ENCODE measurements at places on chromosomes 1 and 21.

GRCh38 chr1:174880171-174880570 is 119.6 kb upstream of the CACYBP start:
- no peak for DNase-seq

GRCh38 chr21:25559746-25560145 is 47.5 kb downstream of the MRPL39 start:
- no peak for DNase-seq

DNA sequence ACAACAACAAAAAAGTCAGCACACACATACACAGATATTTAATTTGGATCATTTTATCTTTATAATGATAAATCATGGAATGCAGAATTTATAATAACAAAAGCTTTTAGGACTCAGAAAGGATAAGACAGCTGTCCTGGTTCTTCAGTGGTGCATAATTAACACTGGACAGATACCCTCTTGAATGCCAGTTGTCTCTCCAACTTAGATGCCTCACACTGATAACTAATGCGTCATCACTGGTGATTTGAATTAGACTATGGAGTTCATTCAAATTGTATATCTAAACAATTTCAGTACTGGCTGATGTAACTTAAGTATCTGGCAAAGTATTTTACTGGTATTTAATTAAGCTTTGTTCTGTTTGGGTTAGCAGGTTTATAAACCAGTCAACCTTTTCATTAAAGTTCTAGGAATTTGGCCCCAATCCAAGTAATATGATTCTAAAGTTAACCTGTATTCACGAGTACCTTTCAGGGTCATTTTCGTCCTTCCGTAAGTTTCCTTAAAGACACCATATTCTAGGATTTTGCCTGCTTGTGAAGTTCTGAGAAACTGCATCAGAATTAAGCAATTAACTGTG is 1199.5 kb upstream of the TMPRSS15 start:
- DNase-seq = no peak

- no peak for DNase-seq
These were observed 76.5 kb upstream of the MAP10 start for GRCh38 chr1:232728507-232729263.

- DNase-seq = no peak
These were observed 57.9 kb upstream of the LGALS8 start for GRCh38 chr1:236465959-236466303.

DNA sequence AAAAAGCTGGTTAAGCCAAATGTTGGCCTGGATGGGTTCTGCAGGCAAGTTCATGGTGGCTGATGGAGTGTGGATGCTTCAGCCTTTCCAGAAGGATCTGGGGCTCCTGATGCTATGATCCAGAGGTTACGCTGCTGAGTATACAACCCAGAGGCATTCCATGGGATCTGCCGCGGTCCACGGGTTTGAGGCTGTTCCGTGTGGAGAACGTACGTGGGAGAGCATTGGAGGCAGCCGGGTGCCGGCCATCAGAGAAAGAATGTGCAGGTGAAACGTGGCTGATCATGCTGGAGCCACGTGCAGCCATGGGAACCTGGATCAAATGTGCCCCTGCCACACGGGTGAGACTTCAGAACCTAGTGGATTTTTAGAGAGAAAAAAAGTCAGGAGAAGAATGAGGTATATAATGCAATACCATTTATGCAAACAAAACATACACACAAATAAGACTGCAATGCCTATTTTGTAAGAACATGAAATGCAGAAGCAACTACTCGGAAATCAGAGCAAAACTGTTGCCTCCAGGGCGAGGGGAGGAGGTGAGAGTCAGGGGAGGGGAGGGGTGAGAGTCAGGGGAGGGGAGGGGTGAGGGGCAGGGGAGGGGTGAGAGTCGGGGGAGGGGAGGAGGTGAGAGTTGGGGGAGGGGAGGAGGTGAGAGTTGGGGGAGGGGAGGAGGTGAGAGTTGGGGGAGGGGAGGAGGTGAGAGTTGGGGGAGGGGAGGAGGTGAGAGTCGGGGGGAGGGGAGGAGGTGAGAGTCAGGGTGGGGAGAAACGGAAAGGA is 116.5 kb upstream of the C1orf174 start:
- no peak for DNase-seq

DNA sequence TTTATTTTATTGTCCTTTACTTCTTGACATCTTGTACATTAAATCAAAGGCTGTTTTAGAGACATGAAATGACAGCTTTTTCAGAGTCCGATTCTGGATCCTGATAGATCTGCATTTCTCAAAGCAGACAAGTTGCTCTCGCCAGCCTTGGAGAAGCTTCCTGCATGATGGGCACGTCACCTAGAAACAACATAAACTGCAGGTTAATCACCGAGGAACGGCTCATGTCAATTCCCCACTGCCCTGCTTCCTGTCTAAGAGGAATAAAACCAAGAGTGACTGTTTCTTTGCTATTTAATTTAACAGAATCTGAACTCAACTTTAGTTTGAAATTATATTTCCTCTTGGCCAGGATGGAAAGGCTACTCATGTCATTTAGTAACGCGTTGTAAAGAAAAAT is 77.0 kb downstream of the RWDD3 start:
- no peak for DNase-seq

- DNase-seq = peak; percentile 86
These were observed 1.6 kb downstream of the ADAMTS5 start for GRCh38 chr21:26965040-26965906.

GRCh38 chr1:64829411-64830029 is 84.6 kb downstream of the RAVER2 start:
- DNase-seq = no peak

GRCh38 chr1:225848030-225848955 is 33.9 kb downstream of the TMEM63A start:
- DNase-seq = peak; percentile 69

Measured in posterior cingulate gyrus (tissue), 11 donors.